ENCODE measurements at places on chromosomes 1 and 21. TPM values are rescaled to one million over a fixed set of nuclear protein-coding genes. Genes with fewer than 3 reads are reported as not detected.

SMCP gene
- not detected for polyA plus RNA-seq

- no peak for DNase-seq
- H3K27ac ChIP-seq, result no peak overlapping the region
- no peaks in the 10 kb centered on the region for H3K27me3 ChIP-seq
- no peaks in the 10 kb centered on the region for H3K36me3 ChIP-seq
- H3K4me1 ChIP-seq, result no peaks in the 10 kb centered on the region
These were observed 12.5 kb downstream of the C1orf21 start for GRCh38 chr1:184399192-184399847.

GRCh38 chr21:41744028-41744930 lies 22.6 kb downstream of the RIPK4 start:
- H3K4me3 ChIP-seq, result no peak overlapping the region
- no peaks in the 10 kb centered on the region for H3K4me1 ChIP-seq
- H3K27me3 ChIP-seq, result no peaks in the 10 kb centered on the region
- DNase-seq, result no peak
- no peaks in the 10 kb centered on the region for H3K36me3 ChIP-seq

- peaks cover 17% of the 10 kb centered on the region for H3K27me3 ChIP-seq
- peak; percentile 33 for DNase-seq
- peaks cover 37% of the 10 kb centered on the region for H3K4me1 ChIP-seq
- no peaks in the 10 kb centered on the region for H3K36me3 ChIP-seq
- H3K4me3 ChIP-seq, result no peak overlapping the region
These were observed 22.2 kb downstream of the FMOD start for GRCh38 chr1:203328714-203329122.

DNA sequence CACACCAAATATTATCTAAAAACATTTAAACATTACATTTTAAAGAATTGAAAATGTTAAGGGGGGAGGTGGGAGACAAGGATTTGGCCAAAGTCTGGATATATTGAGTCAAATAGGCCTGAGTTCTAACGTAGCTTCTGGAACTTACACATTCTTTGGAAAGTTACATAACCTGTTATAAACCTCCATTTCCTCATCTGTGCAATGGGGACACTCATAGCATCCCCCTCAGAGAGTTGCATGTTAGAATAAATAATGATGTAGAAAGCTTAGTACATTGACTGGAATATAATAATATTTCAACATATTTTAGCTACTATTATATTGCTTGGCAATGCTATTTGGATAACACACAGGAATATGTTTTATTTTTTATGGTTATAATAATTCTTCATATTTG lies 117.7 kb downstream of the ATG4C start:
- H3K36me3 ChIP-seq, result no peaks in the 10 kb centered on the region
- peaks cover 4% of the 10 kb centered on the region for H3K4me1 ChIP-seq
- no peak overlapping the region for H3K27ac ChIP-seq
- no peak overlapping the region for H3K4me3 ChIP-seq
